A172 (cell line): ENCODE measurements at places on chromosomes 2 and 18.

DNA sequence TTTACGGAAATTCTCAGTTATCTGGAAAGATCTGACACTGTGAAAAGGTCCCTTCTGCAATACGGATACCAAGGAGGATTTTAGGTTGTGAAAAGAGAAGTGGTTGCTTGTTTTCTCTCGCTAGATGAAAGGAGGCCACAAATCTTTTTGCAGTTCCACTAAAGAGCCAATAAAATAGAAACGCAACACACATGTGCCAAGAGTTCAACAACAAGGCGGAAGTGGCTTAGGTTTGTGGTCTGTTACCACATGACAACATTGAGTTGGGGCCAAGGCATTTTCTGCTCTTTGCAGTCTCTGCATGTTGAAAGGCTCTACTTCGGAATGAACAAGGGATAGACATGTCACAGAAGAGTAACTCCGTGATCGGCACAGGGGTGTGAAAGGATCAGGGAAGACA is 115.7 kb upstream of the OSR1 start:
- peak; percentile 84 for DNase-seq

- DNase-seq, result no peak
Measured at GRCh38 chr18:26228562-26229260, 2.5 kb downstream of the TAF4B start.

GRCh38 chr2:78077633-78078032 is 555.5 kb upstream of the LRRTM4 start:
- DNase-seq, result no peak

- DNase-seq, result no peak
Measured at GRCh38 chr2:145975406-145975805, 1455.5 kb upstream of the ZEB2 start.

GRCh38 chr2:30165050-30165520 is 18.3 kb downstream of the YPEL5 start:
- peak; percentile 92 for DNase-seq

DNA sequence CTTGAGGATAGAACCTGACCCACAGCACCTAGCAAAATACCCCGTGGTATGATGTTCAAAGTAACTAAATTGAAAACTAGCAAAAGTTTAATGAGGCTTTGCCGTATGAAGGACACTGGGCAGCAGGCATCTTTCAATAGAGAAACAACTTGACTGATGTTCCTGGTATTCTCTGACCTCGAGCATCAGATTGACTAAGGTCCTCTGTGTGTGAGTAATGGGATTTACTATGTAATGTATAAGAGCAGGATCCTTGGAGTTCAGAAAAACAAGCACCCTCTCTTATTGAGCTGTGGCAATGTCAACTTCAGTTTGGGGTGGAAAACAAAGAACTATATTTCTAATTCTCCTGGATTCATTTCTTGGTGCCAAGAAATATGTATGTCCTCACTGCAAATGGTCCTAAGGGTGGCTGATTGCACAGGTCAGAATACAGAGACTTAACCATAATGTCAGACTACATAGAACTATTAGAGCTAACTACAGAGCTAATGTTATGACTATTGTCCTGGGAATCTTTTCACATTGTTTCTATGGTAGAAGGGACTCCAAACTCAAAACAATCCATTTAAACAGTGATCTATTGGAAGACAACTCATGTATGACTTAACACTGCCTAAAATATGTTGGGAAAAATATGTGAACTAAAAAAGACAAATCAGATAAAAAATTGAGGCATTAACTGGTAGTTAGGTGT is 4.4 kb downstream of the TNFAIP6 start:
- no peak for DNase-seq

DNA sequence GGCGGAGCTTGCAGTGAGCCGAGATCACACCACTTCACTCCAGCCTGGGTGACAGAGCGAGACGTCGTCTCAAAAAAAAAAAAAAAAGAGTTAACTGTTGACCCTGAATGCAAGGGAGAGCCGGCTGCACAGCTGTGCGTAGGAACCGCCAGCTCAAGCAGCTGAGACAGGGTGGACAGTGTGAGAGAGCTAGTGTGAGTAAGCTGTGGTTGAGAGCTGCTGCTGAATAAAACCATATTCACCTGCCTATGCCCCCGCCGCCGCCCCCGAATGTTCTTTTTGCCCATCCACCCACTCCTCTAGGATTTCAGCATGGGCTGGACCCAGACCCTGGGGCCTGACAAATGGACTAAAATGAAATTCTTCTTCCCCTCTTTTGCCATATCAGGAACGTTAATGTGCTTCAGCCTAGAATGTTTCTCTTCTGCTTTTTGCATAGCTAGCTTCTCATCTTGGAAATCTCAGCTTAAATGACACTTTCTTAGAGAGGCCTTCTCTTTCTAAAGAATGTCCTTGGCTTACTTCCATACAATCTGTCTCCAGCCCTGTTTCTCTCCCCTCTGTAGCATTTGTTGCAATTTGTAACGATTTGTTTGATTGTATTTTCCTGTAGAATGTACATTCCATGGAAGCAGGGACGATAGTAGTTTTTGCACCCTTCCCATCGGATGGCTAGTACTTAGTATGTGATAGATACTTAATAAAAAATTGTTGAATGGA is 142.7 kb downstream of the KLHL14 start:
- no peak for DNase-seq

- DNase-seq, result no peak
Measured at GRCh38 chr2:196284144-196284844, 112.9 kb upstream of the STK17B start.

GRCh38 chr2:25814681-25815080 is 63.6 kb downstream of the ASXL2 start:
- DNase-seq, result no peak

- DNase-seq, result peak; percentile 92
Measured at GRCh38 chr2:84493514-84493913, 22.8 kb upstream of the DNAH6 start.

DNA sequence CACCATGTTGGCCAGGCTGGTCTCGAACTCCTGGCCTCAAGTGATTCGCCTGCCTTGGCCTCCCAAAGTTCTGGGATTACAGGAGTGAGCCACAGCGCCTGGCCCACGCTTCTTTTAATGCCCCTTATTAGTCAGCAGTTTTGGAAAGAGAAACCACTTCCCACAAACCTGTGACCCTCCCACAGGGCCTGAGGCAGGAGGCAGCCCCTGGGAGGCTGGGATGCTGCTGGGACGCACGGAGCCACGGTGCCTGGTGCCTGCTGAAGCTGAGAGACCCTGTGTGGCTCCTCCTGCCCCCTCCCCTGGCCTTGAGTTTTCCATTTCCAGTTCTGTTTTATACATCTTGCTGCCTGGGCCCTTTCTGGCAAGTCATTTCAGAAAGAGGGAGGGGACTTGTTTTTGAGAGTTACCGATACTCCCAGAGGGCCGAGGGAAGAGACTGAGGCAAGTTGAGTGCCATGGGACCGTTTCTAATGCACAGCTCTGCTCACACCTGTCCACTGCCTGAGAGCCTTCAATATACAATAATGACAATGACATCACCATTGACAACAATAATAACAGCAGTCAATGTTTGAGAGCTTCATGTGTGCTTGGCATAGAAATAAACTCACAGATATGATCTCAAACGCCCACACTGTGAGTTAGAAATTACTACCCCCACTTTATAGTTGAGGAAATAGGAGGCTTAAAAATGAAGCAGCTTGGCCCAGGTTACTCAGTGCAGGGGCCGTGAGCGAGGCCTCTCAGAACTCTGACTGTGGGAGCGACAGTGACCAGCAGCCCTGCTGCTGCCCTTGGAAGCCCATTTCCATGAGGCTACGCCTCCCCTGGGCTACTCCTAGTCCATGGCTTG is 78.1 kb upstream of the YWHAQ start:
- no peak for DNase-seq
